ENCODE measurements at places on chromosomes 5 and 9.

GRCh38 chr5:116576053-116576713 is 1.6 kb upstream of the SEMA6A start:
- DNase-seq: no peak

DNA sequence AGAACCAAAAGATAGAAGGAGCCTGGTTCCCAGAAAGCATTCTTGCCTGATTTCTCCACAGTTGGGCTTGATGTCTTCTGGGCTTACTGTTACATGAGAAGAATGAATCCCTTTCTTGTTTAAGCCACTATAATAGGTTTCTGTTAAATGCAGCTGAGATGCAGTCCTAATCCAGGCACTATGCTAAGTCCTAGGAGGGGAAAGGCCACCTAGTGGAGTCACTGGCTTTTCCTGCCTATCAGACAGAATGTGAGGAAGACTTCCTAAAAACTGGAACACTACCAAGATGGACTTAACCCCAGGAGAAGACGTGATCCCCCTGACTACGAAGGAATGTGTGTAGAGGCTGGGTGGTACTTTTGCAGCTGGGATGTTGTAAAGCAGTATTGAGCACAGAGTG is 34.3 kb upstream of the FSD1L start:
- DNase-seq: no peak

DNA sequence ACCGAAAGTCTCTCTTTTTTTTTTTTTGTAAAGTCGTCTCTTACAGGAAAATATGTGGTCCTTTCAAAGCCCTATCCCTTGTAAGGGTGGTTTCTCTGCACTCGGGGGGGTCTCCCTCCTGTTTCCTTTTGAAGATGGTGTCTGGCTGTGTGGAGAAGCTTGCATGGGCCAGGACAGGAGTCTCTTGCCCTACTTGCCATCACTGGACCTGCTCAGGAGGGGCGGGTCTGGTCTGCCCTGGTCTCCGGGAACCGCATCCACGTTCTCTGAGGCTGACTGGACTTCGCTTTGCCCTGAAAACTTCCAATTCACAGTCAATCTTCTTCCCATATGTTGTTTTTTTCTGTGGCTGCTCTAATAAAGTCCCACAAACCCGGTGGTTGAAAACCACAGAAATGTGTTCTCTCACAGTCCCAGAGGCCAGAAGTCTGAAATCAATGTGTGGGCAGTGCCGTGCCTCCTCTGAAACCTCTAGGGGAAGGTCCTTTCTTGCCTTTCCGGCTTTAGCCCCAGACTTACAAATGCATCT is 92.9 kb upstream of the IER5L start:
- no peak for DNase-seq

GRCh38 chr5:88847420-88847819 is 35.6 kb downstream of the MEF2C start:
- no peak for DNase-seq

- no peak for DNase-seq
Measured at GRCh38 chr9:95075700-95076099, 241.8 kb downstream of the FANCC start.

GRCh38 chr5:125582352-125582751 is 835.9 kb upstream of the ZNF608 start:
- DNase-seq: no peak

DNA sequence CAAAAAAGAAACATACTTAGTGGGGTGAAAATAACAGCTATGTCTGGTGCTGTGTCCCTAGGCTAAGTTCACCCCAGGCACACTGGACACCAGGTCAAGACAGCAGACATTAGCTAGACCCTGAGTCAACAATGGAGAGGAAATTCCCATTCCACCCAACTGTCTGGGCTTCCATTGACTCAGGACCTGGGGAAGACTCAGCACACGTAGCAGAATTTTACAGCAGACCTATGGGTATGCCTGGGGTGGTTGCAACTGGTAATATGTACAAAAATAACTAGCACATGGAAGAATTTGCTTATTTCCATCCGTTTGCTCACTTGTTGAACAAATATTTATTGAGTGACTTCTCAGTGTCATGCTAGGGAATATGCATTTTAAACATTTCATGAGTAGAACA is 117.0 kb downstream of the GAS1 start:
- DNase-seq: no peak

- no peak for DNase-seq
Measured at GRCh38 chr5:76808141-76808691, 10.6 kb upstream of the F2RL1 start.

- no peak for DNase-seq
Measured at GRCh38 chr5:39423331-39423751, 1.4 kb downstream of the DAB2 start.

DNA sequence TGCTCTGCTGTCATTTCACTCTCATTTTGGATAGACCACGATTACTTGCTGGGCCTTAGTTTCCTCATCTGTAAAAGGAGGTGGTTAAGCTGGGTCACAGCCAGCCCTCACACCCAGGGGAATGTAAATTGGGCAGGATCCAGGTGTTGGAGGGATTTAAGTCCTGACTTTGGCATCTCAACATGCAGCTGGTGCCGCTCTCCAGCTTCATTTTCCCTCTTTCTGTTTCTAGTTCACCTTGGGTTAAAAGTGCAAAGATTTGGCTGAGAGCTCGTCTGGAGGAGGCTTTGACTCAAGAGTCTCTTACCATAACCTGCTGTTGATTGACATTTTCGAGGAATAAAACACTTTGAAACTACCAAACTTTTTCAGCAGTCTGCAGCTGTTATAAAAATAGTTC is 144.3 kb upstream of the DHFR start:
- DNase-seq: no peak

DNA sequence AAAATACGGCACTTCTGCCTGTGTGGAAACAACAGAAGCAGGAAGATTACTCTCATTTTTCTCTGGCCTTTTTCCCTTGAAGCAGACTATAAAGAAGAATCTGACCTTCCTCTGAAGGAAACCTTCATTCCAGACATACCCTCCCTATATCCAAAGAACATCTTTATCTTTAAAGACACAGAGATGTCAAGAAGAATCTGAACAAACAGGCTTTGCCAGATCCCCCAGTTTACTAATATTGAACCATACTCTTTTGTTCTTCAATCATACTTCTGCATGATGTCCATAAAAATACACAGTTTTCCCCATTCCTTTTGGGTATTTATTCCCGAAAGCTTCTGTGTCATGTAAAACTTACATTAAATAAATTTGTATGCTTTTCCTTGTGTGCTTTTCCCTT is 225.8 kb downstream of the MAT2B start:
- DNase-seq: no peak

DNA sequence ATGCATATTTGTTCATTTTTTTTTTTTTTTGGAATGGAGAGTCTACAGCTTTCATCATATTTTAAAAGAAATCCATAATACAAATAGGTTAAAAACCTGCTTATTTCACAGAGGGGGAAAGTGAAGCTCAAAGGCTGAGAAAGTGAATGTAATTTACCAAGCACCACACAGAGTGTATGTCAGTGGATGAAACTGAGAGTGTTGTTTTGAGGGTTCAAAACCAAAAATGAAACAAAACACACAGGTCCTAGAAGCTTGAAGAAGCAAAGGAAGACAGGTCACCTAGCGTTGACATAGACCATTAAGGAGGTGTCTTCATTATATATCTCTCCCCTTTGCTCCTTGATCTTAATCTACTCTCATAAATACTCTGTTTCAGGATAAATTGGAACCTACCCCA is 7.5 kb downstream of the NMUR2 start:
- no peak for DNase-seq

Data from Panc1 (cell line).